ENCODE measurements at places on chromosomes 11 and 22. TPM values are rescaled to one million over a fixed set of nuclear protein-coding genes. Genes with fewer than 3 reads are reported as not detected.

The PGA5 gene
- total RNA-seq = 0.33 TPM

The CD82 gene
- 5.9 TPM for total RNA-seq

The TMEM225 gene
- total RNA-seq = not detected

The PYGM gene
- total RNA-seq = 3.6 TPM

The SPI1 gene
- total RNA-seq = not detected

The LGALS12 gene
- total RNA-seq = 1.9 TPM

The SLC25A45 gene
- 1.1 TPM for total RNA-seq

The SHISAL1 gene
- total RNA-seq = 3.0 TPM

GRCh38 chr11:9506489-9507276, 45.9 kb downstream of the ZNF143 start:
- DNase-seq = peak; percentile 82

DNA sequence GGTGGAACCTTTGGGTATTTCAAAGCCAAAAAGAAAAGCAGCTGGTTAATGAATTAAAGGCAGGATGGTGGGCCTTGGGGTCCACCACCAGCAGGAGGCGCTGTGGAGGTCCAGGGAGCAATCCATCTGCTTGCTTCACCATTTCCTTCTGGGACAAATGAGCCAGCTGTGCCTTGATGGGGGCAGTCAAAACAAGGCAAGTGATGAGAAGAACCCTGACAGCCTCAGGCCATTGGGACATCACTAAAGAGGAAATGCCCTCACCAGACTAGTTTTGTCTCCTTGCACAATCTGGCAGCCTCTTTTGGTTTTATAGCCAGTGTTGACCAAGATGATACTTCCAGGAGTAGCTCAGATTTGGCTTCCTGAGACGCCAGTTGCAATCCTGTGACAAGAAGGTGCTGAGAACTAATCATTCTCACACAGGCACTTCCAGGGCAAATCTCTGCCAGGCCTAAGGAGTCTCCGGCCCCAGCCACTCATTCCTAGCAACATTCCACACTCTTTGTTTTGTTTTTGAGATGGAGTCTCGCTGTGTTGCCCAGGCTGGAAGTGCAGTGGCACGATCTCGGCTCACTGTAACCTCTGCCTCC, 38.2 kb upstream of the WEE1 start:
- DNase-seq = peak; percentile 88

DNA sequence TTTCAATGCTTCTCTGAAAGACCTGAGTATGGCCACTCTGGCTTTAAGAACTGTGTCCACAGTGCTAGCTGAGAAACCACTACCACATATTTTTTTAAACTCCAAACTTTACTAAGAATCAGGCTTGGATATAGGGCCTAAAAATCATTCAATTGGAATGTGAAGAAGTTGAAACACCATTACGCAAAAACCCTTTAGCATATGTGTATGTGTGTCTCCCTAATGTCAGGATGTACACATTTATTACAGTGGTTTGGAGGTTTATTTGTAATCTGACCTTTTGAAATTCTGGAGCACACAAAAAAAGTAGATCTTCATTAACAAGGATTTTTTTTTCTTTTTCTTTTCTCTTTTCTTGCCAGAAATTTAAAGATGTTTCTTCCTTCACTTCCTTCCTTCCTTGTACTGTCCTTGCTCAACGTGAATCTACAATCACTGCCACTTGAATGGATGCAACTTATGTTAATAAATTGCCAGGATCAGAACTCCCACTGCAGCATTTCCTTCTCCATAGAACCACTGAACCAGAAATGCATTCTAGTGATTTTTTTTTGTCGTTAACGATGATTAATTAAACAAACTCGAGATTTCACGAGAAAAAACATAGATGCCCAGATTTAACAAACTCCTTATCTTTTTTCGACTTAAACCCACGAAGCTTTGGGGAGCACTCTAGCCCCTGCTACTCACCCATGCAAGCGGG, 3.1 kb upstream of the ADM start:
- DNase-seq = no peak

- no peak for DNase-seq
These were observed 206.1 kb downstream of the PGR start for GRCh38 chr11:100923555-100923954.

DNA sequence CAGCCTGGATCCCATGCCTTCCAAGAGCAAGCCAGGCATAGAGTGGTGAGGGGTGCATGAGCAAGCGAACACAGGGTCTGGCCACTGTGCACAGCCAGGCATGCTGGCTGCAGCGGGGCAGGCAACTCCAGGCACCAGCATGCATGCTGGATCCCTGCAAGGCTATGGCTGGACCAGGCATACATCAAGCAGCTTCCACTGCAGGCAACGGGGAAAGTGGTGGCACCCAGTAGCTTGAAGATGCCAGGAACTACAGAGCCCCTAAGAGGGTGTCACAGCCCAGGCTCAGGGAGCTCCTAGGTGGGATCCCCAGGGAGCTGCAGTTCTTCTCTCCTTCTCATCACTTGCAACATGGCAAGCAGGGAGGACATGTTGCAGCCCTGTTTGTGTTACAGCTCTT, 45.2 kb downstream of the CHST1 start:
- DNase-seq = no peak

DNA sequence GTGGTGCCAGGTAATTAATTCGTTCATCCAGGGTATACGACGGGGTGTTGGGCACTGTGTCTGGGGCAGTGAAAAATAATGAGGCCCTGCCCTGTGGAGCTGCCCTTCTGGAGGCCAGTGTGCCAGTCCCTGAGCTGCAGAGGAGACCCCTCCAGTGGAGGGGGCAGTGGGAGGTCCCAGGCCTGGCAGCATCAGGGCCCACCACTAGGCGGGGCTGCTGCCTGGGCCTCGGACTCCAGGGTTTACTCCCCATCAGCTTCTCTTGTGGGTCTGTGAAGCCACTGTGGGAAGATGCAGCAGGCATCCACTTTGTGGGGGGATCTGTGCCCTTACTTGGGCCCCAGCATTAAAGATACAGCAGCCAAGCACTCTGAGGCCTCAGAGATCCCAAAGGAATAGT, 17.4 kb upstream of the TMPRSS6 start:
- DNase-seq = peak; percentile 56

GRCh38 chr11:79434283-79434682, 6.5 kb downstream of the TENM4 start:
- no peak for DNase-seq

GRCh38 chr11:34585304-34585734, 35.6 kb upstream of the EHF start:
- no peak for DNase-seq

DNA sequence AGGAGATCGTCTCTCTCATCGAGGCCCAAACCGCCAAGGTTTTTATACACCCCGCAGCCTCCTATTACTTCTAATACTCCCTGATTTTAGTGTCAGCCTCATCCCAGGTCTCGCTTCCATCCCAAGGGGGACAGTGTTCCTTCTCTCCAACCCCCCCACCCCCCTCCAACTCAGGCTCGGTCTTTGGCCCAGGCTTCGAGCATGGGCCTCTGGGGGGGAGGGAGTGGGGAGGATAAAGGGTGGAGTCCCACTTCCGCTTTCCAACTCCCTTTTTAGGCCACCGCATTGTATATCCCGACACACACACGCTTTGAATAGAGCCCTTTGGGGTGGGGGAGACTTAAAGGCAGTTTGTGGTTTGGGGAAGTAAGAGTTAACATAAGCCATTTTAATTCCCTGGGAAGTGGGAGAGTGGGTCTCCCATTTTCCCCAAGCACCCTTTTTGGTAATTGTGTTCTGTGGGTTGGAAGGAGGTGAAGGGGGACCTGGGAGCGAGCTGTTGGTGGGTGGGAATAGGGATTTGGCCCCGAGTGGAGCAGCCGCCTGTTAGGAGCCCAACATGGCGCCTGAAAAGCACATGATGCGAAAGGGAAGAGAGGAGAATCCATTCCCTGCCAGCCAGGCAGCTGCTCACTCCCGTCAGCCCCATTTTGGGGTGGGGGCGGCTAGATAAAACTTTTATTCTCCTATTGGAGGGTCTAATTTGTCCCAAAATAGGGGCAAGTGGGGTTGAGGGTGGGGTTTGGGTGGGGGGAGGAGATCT, 844 bp downstream of the PCF11 start:
- peak; percentile 51 for DNase-seq

DNA sequence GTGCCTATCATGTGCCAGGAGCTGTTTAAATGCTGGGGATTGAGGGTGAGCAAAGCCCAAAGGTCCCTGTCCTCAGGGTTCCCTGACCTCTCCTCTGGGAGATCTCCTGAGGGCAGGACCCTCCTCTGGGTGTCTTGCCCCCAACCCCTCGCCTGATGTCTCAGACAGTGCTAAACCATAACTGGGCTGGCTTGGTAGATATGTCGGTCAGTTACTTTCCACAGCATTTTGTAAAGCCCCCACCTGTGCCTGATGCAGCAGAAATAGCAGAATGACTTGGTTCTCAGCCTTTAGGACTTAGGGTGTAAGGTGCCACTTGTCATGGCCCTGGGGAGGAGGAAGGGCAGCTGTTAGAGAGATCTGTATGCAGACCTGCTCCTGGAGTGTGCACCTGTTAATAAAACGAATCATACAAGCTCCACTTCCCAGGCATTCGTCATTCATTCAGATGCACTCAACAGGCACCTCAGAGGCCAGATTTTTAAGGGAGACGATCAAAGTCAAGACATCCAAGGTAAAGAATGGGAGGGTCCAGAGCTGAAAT, 88.1 kb downstream of the TP53I11 start:
- DNase-seq = no peak

GRCh38 chr22:37661160-37661924, 2.8 kb downstream of the PDXP start:
- no peak for DNase-seq

DNA sequence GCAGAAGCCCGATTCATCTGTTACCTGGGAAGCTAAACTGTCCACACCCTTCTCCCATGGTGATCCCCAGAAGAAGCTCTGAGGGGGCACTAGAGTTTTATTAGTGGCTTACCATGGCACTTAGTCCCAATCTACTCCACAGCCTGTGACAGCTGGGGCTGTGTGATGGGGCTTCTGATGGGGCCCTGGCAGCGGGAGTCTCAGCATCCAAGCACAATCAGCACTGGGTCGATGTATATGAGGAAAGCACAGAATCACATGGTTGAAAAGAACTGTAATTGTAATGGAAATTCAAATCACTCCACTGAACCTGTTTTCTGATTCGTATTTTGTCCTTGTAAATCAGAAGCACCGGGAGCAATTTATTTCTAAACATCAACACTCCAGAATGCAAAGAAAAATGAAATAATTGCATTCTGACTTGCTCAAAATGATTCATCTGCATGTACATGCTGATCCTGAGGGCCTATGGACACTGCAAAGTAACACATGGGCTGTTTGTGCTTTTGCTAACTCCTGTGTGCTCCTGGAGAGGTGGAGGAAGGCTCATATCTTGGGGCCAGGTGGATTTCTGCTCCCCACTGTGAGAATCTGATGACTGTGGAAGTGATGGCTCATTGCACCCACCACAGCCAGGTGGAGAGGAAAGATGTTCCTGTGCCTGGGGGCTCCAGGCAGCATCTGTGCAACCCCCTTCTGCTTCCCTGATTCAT, 203.0 kb downstream of the KIRREL3 start:
- DNase-seq = no peak

- no peak for DNase-seq
These were observed 20.5 kb upstream of the AMOTL1 start for GRCh38 chr11:94747601-94748041.

DNA sequence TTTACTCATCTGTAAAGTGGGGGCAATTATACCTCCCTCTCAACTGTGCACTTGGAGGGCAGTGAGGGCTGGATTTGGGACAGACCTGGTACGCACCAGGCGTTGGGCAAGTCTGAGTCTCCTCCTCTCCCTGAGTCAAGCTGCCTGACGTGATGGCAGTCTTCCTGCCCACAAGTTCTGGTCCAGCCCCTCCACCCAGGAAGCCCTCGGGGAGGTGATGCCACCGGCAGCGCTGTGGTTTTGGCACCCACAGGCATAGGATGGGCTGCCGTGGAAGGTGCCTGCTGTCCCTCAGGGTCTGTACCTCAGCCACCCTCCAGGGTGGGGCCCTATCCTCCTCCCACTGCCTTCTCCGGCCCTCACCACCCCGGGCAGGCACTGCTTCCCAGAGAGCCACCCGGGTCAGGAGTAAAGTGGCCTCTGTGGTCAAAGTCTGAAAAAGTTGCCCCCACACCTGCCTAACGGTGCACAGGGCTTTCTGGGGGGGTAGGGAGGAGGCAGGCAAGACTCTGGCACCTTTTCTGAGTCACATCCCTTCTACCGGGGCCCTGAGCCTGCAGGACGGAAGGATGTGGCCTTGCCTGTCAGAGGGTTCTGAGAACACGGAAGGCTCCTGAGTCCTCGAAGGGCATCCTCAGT, 6.5 kb upstream of the APOBEC3H start:
- DNase-seq = no peak

DNA sequence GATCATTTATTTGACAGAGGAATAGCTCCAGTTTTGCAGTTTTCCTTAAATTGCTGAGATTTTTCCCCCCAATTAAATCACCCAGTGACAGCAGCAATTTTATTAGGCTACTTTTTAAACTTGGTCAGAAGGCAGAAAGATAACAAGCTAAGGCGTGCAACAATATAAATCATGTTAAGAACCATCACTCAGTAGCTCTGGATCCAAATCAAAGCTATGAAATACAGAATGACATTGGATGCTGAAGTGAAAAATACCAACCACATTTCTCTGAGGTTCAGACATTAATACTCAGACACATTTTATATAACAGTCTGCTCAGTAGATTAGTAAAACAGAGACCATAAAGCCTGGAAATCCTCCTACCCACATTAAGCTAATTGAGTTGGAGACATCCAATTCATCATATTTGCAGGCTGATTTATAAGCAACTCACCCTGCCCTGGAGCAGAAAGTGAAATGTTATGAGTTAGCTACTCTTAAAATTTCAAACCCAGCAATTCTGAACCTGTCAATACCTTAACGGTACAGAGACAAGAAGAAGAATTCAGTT, 1108.4 kb downstream of the DLG2 start:
- no peak for DNase-seq

GRCh38 chr11:11981840-11982239, 26.6 kb downstream of the DKK3 start:
- DNase-seq = no peak

DNA sequence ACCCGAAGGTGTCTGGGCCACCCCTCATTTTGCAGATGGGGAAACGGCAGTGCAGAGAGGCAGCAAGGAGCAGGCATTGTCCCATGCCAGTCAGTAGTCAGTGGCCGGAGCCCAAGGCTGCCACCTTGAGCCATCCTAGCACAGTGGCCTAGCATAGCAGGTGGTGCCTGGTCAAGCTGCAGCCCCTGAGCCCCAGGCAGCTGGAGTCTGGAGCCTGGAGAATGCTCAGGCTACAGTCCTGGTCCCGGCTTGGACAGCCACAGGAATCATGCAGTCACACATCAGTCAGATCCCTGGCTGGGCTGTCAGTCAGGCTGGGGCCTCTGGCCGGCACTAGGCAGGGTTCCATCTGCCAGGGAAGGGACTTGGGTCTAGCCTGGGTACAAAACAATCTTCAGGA, 18.6 kb downstream of the KCNC1 start:
- no peak for DNase-seq

DNA sequence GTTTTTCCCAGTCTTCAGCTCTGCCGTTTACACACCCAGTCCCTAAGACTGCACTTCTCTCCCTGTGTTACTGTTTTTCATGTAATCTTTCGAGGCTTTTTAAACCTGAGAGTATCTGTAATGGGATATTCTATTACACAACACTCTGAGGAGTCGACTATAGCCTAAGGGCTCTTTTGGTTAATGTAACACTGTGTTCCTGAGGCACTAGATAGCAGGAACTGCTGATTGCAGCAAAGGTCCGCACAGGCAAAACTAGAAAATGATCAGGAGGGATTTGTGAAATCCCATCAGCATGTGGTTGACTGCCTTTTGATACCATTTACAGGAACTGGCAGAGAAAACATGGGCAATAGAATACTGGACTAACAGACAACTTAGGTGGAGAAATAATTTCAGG, 512.3 kb upstream of the RAG2 start:
- DNase-seq = no peak

GRCh38 chr11:103947546-103947919, 88.9 kb upstream of the DDI1 start:
- no peak for DNase-seq

All from H9 (cell line).